ENCODE measurements at places on chromosomes 2 and 18.

GRCh38 chr2:72136331-72136730 is 11.3 kb downstream of the CYP26B1 start:
- no peak for DNase-seq

DNA sequence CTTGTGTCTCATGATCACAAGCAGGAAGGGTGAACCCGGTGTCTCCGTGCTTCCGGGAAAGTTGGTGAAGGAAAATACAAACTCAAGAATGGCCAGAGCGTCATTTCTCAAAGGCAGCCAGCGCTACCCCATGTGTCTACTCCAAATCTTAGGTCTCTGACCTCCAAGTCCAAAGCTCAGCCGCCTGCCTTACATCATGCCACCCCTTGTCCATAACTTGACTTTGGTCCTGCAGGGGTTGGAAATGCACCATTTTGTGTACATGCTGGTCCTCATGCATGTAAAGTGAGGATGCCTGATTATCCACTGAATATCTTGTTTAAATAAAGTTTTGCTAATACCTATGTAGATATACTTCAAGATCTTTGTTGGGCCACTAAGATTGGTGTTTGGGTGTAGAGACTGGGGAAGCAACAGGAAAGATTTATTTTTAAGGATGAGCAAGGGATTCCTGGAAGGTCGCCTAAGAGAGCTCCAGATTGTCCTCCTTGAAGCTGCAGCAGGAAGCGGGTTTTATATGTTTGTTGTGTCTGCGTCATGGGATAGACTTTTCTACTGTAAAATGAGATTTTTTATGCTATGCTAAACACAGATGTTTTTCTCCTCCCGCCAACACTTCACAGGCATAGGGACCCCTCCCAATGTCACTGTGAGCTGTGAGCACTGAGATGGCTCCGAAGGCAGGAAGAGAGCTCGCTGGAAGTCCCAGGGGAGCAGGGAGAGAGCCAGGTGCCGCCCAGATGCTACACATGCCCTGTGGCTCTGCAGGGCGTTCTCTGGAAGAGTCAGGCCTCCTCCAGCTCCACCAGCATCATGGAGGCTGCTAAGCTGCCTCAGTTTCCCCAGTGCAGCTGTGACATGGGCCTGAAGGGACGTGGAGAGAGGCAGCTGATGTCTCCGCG is 176.2 kb upstream of the HDAC4 start:
- no peak for DNase-seq

DNA sequence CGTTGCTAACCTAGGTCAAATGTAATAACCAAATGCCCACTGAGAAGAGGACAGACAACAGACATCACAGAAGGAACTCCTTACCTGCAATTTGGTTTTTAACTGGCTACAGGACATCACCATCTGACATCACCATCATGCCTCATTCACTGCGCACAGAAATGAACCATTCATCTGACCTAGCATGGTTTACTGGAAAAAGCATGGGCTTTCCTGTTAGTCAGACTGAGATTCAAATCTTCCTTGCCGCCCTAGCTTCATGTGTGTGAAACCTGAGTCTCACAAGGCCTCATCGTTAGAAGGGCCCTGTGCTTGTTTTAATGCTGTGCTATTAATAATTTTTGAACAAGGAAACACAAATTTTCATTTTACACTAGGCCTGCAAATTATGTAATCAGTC is 1.1 kb upstream of the HIBCH start:
- DNase-seq = no peak

DNA sequence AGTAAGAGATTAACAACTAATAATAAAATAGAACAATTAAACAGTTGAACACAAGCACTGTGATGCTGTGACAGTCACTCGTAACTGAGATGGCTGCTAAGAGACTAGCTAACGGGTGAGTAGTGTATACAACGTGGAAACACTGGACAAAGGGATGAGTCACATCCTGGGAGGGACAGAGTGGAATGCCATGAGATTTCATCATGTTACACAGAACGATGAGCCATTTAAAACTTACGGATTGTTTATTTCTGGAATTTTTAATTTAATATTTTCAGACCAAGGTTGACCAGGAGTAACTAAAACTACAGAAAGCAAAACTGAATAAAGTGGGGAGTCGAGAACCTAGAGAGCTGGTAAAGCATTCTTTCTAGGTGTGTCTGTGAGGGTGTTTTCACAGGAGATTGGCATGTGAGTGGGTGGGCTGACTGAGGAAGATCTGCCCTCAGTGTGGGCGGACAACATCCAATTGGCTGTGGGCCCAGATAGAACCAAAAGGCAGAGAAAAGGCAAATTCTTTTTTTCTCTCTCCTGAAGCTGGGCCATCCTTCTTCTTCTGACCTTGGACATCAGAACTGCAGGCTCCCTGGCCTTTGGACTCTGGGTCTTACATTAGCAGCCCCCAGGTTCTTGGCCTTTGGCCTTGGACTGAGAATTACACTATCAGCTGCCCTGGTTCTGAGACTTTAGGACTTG is 14.6 kb downstream of the TMSB10 start:
- DNase-seq = no peak

DNA sequence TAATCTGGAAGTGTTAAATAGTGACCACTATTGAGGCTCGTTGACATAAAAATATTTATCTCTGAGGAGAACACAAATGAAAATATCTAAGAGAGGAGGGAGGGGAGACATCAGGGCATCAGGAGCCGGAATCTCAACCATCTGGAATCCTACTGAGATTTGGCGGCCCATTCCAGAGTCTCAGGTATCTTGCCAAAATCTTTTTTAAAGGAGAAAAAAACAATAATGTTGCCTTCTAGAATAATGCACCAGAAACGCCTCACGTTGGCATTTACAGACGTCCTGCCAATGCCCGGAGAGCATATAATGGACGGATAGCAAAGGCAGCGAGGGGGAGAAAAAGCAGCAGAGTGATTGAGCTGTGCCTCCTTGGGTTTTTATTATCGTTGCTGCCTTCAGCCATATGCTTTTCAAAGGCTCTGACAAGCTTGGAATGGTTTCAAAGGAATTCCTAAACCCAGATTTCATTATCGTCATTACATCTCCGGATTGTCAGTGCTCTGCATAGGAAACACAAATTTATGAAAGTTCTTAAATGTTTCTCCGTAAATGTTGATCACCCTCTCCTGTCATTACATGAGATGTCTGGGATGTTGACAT is 30.9 kb upstream of the EGR4 start:
- no peak for DNase-seq

DNA sequence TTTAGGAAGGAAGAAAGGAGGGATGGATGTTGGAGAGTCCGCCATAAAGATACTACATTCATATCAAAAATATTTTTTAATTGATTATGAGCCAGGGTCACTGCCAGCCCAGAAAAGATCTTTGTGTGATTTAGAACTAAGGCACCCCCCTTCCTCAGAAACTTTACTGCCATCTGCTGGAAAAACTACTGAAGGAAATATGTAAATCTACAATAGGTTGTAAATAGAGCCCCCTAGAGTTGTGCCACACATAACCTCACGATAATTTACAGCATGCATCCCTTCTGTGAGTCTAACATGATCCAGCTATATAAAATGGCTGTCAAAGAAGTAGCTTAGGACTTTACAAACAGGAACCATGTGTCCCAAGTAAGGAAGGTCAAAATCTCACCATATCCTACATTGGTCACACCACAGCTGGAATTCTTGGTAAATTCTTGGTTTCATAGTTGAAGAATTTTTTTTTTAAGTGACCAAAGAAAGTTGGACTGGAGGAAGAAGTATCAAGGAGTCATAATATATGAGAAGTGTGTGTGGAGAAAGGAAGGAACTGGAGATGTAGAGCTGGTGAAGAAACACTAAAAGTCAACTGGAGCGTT is 152.5 kb downstream of the CYP26B1 start:
- DNase-seq = no peak

- no peak for DNase-seq
These were observed 2135.6 kb upstream of the CELF4 start for GRCh38 chr18:39701055-39701783.

- peak; percentile 9 for DNase-seq
These were observed 31.7 kb downstream of the LRP2 start for GRCh38 chr2:169330555-169331198.

DNA sequence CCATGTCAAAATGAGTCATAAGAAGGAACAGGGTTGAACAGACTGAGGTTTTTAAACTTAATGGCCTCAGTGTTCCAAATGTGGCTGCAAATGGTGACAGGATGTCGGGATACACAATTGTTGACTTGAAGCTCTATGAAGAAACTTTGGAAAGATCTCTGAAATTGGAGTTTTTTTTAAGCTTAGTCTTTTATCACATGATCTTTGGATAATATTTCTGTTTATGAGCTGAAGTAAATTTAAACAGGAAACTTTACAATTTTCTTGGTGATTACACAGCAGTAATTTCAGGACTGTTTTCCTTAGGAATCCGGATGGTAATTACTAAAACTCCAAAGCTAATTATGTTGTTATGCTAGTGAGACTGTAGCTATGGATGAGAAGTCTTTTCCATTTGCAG is 199.1 kb upstream of the NRXN1 start:
- no peak for DNase-seq

DNA sequence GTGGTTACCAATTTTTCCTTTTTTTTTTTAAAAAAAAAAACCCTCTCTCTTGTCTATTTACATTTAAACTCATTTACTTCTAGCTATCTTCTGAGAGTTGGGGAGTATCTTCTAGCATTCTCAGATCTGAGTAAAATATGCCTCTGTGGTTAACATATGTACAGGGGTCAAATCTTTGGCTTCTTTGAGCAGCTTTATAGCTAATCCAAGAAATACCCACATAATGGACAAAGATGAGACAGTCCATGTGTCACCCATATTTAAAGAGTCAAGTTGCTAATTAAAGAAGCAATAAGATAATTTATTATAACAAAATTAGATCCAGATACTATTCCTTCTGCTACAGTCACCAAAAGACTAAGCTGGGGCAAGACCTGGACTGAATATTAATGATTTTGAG is 139.0 kb upstream of the HNRNPA3 start:
- no peak for DNase-seq

- no peak for DNase-seq
These were observed 1.3 kb downstream of the LAPTM4A start for GRCh38 chr2:20050104-20050645.

GRCh38 chr2:148519013-148519412 is 125.5 kb upstream of the EPC2 start:
- DNase-seq = no peak
